ENCODE measurements at places on chromosomes 7 and 10.

DNA sequence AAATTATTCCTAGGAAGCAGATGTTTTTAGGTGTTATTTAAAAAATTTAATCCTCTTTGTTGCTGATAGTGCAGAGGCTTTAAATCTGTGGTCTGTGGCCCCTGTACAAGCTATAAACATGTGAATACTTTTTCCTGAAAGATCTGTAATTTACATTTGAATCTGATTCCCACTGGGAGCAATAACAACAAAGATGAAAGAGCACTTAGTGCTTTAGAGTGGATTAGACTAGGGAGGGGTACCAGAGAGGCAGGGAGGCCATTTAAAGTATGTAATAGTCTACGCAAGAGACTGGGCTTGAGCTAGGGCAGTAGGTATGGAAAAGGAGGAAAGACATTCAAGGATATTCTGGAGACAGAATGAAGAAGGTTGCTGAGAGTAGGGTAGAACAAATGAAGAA lies 19.1 kb downstream of the BTRC start:
- DNase-seq: no peak

GRCh38 chr10:7334642-7334964 lies 76.2 kb downstream of the SFMBT2 start:
- no peak for DNase-seq

- no peak for DNase-seq
Observed at GRCh38 chr10:69202332-69202731, 17.8 kb upstream of the HKDC1 start.

DNA sequence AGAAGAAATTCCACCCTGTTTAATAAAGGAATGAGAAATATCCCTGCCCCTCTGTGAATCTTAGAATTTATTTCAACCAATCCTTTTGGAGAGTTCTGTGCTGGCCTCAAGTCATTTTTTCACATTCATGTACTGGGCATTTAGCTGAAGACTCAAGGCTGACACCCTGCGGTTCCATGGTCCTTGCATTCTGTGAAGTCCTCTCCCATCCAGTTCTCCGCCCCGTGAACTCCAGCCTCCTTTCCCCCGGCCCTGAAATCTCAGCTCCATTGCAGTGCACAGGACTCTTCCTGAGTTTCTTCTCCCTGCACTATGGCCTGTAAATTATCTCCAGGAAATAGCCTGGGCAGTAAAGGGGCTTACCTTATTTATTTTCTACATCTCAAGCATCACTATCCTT lies 183.0 kb upstream of the KCND2 start:
- no peak for DNase-seq

GRCh38 chr7:141737836-141738591 lies at the start of gene SSBP1:
SSBP1 (plus strand) TSS chr7:141738358; CDS start chr7:141739167, 809 bp downstream.
- peak; percentile 99 for DNase-seq

- DNase-seq: no peak
Observed at GRCh38 chr10:133016493-133017202, 71.1 kb upstream of the ADGRA1 start.

GRCh38 chr7:29296421-29296820 lies 101.8 kb downstream of the CHN2 start:
- no peak for DNase-seq

DNA sequence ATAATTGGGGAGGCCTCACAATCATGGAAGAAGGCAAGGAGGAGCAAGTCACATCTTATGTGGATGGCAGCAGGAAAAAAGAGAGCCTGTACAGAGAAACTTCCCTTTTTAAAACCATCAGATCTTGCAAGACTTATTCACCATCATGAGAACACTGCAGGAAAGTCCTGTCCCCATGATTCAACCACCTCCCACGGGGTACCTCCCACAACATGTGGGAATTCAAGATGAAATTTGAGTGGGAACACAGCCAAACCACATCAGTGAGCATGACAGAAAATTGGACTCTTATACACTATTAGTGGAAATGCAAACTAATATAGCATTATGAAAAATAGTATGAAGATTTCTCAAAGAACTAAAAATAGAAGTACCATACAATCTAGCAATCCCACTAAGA lies 271.2 kb downstream of the MAGI2 start:
- no peak for DNase-seq

- no peak for DNase-seq
Observed at GRCh38 chr7:16730937-16731336, 22.6 kb upstream of the TSPAN13 start.

- no peak for DNase-seq
Observed at GRCh38 chr10:69583106-69583505, 9.9 kb upstream of the NEUROG3 start.

DNA sequence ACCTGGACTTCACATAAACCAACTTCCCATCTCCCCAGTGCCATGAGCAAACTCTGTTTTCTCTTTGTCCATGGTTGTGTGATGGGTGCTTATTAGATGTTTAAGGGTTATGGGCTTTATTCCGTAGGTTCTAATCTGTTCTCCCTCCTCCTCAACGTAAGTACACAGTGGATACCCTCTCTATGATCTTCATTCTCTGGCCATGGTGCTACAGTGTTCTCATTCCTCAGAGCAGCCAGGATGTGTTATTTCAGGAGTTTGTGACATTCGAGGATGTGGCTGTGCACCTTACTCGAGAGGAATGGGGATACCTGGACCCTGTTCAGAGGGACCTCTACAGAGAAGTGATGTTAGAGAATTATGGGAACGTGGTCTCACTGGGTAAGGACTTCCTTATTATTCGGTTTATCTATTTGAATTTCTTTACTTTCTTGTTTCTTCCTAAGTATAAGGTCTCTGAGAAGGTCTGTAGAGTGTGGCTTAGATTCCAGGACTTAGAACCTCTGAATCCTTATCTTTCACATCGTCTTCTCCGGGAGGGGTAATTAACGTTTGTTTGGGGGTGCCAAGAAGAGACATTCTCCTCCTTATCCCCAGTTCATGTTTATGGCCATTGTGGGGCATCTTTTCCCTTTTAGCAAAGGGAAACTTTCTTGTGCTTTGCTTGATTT lies 3.8 kb downstream of the ZNF655 start:
- no peak for DNase-seq

GRCh38 chr10:49398000-49398861 lies 2.3 kb upstream of the DRGX start:
- DNase-seq: peak; percentile 32

DNA sequence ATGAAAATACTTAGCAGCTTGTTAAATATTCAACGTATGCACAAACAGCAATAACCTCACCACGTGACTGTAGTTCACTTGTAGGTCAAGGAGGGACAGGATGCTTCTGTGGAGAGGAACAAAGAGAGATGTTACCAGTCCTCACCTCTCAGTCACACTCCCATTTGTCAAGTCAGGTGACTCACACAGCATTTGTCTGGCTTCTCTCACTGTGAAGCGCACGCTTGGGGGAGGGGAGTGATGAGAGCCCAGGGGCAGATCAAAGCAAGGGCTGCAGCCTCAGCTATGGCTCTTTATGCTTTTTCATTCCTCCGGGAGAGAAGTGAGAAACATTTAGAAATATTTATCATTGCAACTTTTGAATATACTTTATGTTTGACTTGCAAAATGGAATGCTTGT lies 2.9 kb upstream of the RBM20 start:
- no peak for DNase-seq

DNA sequence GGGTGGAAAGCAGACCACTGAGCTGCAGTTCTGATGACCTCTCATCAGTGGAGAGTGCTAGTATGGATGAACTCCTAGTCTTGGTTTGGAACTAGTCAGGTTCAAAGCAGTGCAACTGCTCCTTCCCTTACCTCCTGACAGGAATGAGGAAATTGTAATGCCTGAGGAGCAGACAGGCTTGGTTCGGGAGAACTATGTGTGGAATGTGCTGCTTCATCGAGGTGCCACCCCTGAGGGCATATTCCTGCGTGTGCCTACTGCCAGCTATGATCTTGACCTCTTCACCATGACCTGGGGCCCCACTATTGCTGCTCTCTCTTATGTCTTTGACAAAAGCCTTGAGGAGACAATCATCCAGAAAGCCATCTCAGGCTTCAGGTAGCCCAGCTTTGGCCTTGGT lies 27.4 kb upstream of the NFKB2 start:
- DNase-seq: no peak

DNA sequence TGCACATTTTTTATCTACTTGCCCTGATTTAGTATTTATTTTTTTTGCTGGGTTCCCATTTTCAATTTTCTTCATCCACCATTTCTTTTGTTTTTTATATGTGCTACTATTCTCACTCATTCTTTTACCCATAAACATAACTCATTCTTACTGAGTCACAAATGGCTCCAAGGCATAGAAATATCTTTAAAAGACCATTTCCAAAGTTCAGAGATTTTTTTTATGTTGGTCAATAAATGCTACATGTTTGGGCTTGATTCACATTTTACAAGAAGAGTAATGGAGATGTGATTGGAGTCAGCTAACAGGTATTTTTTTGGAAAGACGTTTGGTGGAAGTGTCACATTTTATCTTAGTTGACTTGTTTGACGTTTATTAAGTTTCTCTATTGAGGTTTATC lies 1303.2 kb upstream of the LRRTM3 start:
- no peak for DNase-seq

GRCh38 chr7:129924602-129925001 lies 28.2 kb downstream of the UBE2H start:
- DNase-seq: no peak

DNA sequence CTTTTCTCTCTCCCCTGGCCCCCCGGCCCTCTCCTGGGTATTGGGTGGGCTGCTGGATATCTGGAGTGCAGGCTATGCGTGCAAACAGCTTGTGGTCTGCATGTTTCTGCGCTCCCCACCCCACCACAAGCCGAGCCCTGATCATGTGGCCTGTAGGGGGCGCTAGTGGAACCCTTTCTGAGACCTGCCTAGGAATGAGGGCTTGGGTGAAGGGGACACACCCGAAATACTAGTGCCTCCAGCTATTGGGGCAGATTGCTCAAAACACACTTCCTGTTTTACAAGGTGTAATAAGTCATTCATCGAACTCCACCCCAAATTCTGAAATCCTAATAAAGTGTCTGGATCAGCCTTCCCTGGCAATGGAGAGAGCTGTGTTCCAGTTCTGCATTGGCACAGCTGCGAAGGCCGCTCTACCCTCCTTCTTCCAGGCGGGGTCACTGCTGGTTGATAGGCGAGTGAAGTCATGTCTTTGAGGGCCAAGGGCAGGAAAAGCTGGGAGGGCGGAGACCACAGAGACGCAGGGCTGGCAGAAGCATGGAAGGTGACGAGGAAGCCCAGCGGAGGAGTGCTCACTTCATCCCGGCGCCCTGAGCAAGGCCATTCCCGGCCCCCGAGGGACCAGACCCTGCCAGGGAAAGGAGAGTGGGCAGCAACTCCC lies 19.8 kb upstream of the PRRT4 start:
- no peak for DNase-seq

DNA sequence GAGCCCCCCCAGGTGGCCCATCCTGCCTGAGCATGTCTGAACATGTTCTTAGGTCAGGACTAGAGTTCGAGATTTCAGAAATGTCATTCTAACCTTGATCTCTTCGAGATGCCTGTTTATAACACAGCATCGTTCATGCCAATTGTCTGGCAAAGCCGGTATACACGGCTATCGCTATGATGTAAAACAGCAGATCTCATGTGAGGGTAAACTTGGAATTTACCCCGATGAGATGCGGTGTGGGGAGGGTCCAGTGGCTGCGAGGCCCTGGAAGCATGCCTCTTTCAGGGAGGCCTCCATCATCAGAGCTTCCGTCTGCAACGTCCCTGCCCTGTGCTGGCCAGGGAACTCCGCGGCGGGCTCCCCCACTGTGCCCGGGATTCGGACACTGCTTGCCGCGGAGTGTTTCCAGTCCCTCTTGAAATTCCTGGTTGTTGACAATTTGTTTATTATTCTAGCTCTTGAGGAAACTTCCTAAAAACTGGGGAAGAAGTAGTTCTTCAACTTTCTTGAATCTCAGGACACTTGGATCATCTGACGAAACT lies 168.6 kb upstream of the RHEB start:
- DNase-seq: no peak

GRCh38 chr10:46255801-46256747 lies 30.7 kb upstream of the ANTXRL start:
- peak; percentile 58 for DNase-seq

GRCh38 chr10:116625845-116626244 lies 5.1 kb downstream of the PNLIPRP2 start:
- no peak for DNase-seq

DNA sequence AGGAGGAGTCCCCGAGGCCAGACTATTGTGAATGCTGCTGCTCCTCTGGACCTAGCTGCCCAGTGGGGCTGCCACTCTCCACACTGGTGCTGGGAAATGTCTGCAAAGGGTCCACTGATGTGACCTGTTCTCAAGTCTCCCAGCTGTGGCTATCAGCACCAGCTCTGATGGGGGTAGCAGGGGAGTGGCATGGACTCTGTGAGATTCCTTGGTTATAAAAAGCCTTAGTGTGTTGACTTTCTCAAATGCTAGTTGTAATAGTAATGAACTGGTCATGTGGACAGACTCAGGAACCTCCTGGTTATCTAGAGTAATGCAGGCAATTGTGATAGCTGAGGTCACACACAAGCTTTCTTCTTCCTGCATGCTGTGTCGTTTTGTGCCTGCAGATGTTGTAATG lies 34.1 kb upstream of the ARMC3 start:
- no peak for DNase-seq

- DNase-seq: no peak
Observed at GRCh38 chr7:137755427-137755826, 91.3 kb downstream of the DGKI start.

DNA sequence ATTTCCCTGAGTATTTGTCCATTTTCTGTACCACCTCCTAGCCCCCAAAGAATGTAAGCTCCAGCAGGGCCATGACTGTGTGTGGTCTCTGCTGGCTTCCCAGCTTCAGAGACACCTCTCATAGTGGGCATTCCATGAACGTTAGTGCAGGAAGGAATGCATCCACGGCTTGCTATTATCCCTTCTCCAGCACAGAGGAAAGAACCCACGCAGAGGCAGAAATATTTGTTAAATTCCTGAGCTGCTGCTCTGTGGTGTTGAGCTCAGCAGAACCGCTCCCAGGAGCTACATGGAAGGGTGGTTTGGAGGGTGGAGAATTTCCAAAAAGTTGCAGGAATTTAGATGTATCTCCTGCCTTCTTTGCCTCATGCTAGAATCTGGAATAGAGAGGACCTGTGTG lies 275.2 kb downstream of the POU6F2 start:
- DNase-seq: no peak

DNA sequence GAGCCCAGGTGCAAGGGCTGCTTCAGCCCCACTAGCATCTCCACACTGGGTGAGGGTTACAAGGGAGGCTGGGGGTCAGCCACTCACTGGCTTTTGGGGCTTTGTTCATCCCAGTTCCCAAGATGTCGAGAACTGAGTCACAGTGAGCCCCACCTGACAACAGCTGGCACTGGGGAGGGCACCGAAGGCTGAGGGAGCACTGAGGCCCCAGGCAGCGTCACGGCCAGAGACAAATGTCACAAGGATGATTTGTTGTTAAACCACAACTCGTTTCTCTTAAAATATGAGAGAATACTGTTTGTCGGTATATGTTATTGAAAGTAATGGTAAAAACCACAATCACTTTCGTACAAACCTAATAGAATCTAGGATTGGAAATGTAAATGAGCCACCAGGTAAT lies 219.9 kb downstream of the CELF2 start:
- DNase-seq: no peak

GRCh38 chr7:38308140-38308539 lies 34.7 kb upstream of the TARP start:
- no peak for DNase-seq
